ENCODE measurements at places on chromosomes 12 and 14.
A peak's percentile ranks its signal among the peaks of the same experiment; 100 is the strongest.

DNA sequence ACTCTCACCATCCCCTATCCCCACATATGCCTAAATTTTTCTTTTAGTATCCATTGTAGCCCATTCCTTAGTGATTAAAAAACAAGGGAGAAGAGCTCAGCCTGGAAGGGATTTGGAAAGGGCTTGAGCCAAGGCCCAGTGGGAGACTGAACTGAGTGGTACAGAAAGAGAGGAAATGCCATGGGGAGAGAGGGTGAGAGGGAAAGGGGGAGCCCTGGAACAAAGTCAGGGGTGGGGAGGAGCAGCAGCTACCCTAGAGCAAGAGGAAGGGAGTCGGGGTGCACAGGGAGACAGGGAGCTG lies 2.6 kb upstream of the ATN1 start:
- DNase-seq = no peak

GRCh38 chr12:32010631-32011336 lies 51.6 kb downstream of the RESF1 start:
- no peak for DNase-seq

GRCh38 chr12:2110849-2111566 lies 58.2 kb downstream of the CACNA1C start:
- DNase-seq = no peak

GRCh38 chr14:41662780-41663472 lies 56.2 kb downstream of the LRFN5 start:
- no peak for DNase-seq

- DNase-seq = no peak
Observed at GRCh38 chr14:105141026-105141425, 27.6 kb downstream of the JAG2 start.

DNA sequence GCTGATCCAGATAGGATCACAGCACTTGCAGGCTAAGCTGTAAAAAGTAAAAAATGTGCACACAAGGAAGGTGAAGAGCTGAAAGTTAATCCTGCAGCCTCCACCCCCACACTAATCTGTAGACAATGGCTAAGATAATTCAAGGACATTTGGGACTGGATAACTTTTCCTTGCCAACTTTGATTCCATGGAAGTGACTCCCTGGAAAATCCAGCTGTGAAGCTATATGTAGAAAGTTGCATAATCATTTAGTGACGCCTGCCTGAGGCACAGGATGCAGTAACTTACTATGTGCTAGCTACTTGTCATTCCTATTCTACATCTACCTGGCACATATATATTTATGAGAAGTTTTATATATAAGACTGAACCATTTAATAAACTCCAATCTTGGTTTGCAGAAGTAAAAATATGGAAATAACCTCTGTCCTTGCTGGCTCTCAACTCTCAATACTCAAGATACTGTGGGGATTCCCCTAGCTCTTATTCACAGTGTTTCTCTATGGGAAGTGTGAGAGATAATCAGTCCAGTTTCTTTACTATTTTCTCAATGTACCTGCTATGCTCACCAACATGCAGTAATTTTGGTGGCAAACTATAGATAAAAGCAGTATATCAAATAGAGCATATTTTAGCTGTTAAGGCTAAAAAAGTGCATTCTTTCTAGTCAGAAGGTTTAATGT lies 14.8 kb downstream of the LDHB start:
- DNase-seq = no peak

DNA sequence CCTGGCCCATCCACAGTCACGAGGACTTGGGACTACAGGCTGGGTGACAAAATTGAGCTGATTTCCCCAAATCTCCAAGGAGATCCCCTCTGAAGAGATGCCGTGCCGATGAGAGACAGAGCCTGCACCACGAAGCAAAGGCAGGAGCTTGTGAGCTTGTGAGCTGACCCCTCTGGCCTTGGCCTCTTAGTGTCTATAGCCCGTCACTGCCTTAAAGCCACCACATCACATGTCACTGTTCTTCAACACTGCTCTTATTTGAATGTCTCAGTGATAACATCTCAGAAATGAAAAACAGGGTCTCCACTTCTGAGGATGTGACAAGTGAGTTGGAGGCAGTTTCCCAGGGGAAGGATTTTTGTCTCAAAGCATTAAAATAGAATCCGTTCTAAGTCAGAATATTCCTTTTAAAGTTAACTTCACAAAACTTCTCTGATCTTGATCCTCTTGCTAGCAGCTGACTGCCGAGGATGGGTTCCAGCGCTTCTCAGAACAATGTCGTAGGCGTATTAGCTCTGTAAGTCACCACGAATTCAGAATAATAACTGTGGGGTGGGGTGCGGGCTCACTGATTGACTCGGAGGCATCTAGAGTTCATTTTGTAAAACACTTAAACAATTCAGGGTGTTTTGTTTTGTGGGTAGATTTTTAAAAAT lies 37.5 kb downstream of the CHST11 start:
- DNase-seq = no peak

GRCh38 chr12:19068137-19068536 lies 61.4 kb upstream of the PLEKHA5 start:
- DNase-seq = no peak

DNA sequence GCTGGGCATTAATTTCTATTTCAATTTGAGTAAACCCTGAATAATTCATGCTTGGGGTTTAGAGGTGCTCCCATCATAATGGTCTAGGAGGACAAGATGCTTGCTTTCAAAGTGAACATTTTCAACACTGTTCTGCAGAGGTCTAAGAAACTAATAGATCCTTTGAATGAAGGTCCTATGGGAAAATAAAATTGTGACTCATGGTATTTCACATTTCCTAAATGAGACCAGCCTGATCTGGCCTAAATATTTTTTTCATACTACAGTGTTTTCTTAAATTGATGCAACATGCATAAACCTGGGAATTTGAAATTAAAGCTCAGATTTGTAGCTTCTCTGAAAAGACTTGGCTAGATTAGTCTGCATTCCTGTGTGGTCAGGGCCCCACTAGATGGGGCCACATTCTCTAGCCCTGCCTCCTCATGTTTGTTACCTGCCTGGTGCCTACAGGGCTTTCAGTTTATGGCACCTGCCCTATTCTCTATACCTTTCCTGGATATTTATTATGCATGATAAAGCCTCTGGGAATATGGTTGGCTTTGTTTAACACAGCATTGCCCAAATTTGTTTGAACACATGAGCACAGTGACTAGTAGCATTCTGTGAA lies 112.7 kb downstream of the METTL25 start:
- DNase-seq = no peak

DNA sequence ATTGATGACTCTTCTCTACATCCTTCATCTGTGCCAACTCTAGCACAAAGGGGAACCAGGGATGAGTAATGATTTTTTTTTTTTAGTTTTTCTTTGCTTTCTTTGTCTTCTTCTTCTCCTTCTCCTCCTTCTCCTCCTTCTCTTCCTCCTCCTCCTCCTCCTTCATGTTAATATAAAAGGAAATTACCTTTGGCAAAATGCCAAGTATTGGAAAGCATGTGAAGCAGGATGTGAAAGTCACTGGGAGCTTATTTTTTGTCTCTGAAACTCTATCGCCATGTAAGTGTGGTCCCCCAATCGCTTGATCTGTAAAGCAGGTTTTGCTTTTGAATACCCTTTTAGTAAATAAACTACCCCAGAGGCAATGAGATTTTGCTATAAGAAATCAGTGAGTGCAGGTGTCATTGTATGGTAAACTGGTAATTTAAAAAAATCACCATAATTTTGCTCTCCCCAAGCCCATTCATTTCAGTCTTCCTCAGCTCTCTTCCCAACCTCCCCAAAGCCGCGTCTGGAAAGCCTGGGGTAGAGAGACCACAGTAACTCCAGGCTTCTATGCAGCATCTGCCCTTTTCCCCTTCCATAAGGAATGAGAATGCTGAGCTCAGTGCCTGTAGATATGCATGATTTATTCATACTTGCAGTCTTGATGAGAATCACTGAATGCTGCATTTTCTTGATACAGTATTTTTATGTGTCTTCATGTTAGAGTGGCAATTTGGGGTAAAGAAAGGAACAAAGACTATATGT lies 388.7 kb downstream of the TMEM117 start:
- no peak for DNase-seq

GRCh38 chr12:89859508-89860220 lies 151.0 kb upstream of the ATP2B1 start:
- no peak for DNase-seq

GRCh38 chr12:89575374-89575773 lies 49.5 kb upstream of the POC1B start:
- DNase-seq = no peak

DNA sequence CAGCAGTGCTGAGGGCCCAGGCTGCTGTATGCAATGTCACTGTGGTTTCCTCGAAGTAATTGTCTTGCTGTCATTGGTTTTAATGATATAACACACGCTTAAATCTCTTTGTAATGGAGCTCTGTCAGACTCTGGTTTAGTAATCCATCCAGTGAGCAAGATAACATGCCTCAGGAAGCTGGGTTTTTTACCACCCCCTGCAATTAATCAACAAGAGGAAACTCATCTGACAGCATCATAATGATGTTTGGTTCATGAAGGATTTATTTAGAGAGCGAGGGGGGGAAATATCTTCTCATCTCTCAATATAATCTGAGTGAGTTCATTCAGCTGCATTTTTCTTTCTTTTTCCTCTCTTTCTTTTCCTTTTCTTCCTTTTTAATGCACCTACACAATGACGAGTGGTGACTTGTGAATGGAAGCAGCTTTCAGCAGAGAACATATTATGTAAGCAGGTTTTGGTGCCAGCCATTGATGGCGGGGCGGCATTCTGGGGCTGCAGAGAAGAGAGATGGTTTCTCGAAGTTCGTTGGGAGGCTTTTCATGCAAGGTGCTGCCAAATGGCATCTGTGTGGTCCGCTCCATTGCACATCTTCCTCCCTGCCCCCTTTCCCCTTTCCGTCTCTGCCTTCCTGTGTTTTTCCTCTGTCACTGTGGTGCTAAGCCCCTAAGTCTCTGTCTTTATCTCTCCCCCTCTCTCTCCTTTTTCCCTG lies 6.7 kb downstream of the RPH3A start:
- no peak for DNase-seq

GRCh38 chr14:88481059-88481458 lies 73.7 kb downstream of the PTPN21 start:
- DNase-seq = no peak

DNA sequence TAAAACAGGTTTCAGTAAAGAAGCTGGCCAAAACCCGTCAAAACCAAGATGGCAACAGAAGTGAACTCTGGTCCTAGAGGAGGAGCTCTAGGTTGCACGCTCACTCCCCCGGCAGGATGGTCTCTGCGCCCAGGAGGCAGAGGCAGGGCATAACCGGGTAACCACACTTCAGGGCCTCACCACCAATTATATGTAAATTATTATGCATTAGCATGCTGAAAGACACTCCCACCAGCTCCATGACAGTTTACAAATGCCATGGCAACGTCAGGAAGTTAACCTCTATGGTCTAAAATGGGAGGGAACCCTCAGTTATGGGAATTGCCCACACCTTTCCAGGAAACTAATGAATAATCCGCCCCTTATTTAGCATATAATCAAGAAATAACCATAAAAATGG lies 20.1 kb upstream of the SLC6A12 start:
- no peak for DNase-seq

DNA sequence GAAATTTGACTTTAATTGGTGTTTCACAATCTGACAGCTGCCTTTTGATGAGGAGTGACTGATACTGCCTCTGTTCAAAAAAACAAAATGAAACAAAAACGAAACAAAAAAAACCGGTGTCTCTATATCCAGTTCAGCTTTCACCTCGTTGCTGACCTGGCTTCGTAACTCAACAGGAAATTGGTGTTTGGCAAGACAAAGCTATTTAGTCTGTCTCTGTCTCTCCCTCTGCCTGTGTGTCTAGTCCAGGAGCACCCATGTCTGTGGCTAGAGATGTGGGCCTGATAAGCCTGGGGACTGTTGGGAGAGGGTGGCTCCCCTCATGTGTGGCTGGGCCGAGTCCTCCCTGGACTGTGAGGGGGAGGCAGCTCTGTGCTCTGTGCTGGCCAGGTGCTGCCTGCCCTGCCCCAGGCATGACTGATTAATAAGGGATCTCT lies 11.3 kb downstream of the CACNA1C start:
- no peak for DNase-seq

- DNase-seq = no peak
Observed at GRCh38 chr12:133231001-133231400, 4.7 kb downstream of the ANHX start.

DNA sequence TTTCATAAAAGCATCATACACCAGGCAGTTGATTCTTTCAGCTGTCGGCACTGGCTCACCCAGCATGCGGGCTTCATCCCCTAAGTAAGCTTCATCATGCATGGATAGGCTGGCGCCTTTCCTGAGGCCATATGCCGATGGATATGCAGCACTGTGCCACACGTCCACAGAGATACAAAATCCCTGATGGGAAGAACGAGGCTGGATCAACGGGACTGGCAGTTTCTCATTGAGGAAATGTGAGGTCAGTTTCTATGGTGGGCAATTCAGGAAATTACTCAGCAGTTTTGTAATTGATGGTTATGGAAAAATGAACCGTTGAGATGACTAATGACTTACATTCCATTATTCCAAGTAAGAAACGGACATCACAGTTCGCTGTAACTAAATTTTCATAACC lies 453.8 kb downstream of the TMEM121 start:
- no peak for DNase-seq

DNA sequence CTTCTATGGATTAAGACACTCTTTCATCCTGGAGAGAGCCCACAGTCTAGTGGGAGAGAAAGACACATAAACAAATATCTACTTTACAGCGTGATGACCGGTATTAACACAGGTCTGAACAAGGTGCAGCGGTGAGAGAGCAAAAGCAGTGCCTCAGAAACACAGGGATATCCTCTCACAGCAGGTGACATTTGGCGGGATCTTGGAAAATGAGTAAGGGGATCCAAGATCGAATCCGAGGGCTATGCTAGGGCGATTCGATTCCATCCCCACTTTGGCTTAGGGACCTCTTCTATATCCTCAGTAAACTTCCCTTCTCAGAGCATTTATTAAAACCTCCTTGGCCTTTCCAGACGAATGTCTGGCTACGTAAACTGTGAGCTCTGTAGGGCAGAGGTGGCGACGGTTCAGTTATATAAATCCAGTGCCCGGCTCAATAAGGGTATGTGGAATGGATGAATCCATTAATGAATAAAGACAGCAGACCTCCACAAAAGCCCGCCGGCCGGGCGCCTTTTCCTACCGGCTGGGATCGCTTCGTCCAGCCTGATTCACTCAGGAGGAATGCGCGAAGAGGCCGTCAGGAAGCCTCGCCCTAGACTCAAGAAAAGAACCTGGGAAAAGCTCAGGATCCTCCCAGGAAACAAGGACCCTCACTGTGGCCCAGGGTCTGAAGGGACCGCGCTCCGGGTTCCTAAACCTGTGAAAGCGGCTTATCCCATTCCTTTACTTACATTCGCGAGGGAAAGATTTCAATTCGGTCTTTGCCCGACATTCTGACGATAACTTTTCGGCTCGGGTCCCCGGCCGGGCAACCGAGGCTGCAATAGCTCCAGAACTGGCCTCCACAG lies 455 bp downstream of the ATP6V1D start:
- DNase-seq = peak; percentile 18
